ENCODE measurements at places on chromosomes 16 and 17.

DNA sequence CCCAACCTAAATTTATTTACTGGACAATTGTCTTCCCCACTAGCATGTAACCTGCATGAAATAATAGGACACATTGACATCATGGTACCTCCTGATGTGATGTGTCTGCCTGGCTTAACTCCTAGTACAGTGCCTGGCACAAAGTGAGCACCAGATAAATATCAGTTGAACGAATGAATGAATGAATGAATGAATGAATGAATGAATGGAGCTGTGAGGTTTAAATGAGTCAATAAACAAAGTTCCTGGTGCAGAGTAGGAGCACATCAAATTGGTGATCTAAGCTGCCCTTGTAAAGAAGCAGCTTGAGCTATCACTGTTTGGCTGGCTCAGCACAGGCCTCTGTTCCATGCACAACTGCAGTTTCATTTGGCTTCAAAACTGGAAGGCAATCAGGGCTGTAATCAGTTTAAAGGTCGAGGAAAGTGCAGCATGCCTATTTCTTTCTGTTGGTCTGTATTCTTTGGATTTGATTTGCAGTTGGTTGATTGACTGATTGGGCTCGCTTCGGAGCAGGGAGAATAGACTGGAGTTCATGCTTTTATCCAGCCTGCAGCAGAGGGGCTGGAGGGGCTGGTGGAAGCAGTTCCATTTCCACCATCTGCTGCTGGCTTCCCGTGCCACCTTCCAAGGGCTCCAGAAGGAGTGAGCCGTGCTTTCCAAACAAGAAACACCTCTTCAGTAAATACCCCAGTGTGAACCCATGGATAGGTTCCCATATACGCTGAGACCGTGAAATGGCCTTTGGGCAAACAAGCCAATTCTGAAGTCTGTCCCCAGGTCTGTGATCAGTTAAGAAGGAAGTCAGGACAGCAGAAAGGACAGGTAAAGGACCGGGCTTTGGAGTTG, 54.6 kb downstream of the GPRC5B start:
- DNase-seq, result no peak

DNA sequence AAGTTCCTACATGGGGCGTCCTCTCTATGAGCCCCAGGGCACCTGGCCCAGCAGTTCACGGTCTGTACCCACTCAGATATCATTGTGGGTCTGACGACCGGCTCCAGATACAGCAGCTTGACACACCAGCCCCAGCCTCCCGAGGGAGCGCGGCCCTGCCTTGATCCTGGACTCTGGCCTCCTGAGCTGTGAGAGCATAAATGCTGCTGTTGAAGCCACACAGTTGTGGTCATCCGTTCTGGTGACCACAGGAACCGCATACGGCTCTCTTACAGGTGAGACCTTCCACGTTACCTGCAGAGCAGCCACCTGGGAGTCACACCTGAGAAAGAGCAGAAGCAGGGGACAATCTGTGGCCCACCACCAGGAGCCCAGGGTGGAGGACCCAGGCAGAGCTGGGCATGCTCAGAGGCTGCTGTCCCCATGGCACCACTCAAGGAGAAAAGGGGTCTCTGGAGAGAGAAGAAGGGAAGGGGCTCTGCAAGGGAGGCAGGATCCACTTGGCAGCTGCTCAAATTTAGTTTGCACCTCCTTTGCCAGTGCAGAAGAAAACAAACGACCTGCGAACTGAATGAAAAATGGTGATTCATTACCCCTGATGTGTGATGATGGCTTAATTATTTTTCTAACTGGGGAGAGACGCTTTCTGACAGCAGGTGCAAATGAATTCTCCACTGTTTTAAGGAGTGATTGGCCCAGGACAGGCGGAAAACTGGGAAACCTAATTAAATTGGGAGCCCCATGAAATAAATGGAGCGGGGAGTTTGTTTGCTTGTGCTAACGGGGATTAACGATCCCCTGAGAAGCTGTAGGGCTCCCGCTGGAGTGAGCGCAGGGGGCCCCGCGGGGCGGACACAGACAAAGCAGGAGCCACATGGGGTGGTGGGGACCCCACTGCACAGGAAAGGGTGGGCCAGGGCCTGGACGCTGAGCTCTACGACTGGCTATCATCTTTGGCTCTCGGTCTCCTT, 208.9 kb downstream of the RBFOX3 start:
- no peak for DNase-seq

DNA sequence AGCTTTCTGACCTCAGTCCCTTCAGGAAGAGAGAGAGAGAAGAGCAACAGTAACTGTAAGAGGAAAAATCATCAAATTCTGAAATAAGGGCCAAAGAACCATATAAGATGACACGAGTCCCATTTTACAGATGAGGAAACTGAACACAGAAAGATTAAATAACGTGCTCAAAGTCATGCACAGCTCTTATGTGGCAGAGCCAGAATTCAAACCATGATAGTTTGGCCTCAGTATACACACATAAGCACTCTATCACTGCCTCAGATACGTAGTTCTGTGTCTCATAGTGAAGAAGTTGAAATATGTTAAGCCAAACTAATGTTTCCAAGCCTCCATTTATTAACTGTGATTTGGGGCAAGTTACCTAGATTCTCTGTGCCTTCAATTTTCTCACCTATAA, 1.9 kb upstream of the ZNF19 start:
- no peak for DNase-seq

- no peak for DNase-seq
These were observed 239.4 kb upstream of the CPHXL start for GRCh38 chr16:75965504-75966374.

All from activated T-cell treated with anti-CD3 and anti-CD28 coated beads for 1 hour (primary cell).